ENCODE measurements at places on chromosomes 1 and 21. TPM values are rescaled to one million over a fixed set of nuclear protein-coding genes. Genes with fewer than 3 reads are reported as not detected.

MIXL1 gene
- 0.15 TPM for total RNA-seq

HUNK gene
- 0.61 TPM for total RNA-seq

C1QB gene
- not detected for total RNA-seq

TLR5 gene
- 0.34 TPM for total RNA-seq

CD5L gene
- not detected for total RNA-seq

SMCP gene
- not detected for total RNA-seq

PADI2 gene
- total RNA-seq: 0.13 TPM

CALML6 gene
- 0.86 TPM for total RNA-seq

SLC35F3 gene
- 1.5 TPM for total RNA-seq

ZMYM1 gene
- total RNA-seq: 3.5 TPM

S100A7 gene
- not detected for total RNA-seq

EYA3 gene
- 33.7 TPM for total RNA-seq

PHC2 gene
- total RNA-seq: 21.4 TPM

PCSK9 gene
- not detected for total RNA-seq

CA6 gene
- 0.78 TPM for total RNA-seq

WDR64 gene
- not detected for total RNA-seq

KIF17 gene
- total RNA-seq: 0.06 TPM

F3 gene
- not detected for total RNA-seq

CIART gene
- total RNA-seq: 12.4 TPM

INTS7 gene
- 40.2 TPM for total RNA-seq

FAM72B gene
- 18.6 TPM for total RNA-seq

GBP5 gene
- total RNA-seq: 157 TPM

SOX13 gene
- total RNA-seq: 4.1 TPM

FCGR3B gene
- total RNA-seq: not detected

PRRX1 gene
- not detected for total RNA-seq

CR1L gene
- 0.32 TPM for total RNA-seq

SLC39A1 gene
- 109 TPM for total RNA-seq

PYHIN1 gene
- 27.8 TPM for total RNA-seq

HES3 gene
- not detected for total RNA-seq

KPRP gene
- not detected for total RNA-seq

MORC3 gene
- total RNA-seq: 29.5 TPM

NCSTN gene
- 67.4 TPM for total RNA-seq

C1orf115 gene
- total RNA-seq: not detected

AMY2A gene
- total RNA-seq: not detected

SFPQ gene
- total RNA-seq: 228 TPM

LRRIQ3 gene
- 1.7 TPM for total RNA-seq

TTC39A gene
- not detected for total RNA-seq

MAP10 gene
- 1.5 TPM for total RNA-seq

ASAP3 gene
- total RNA-seq: 0.37 TPM

PROX1 gene
- 0.11 TPM for total RNA-seq

EPHA2 gene
- 0.13 TPM for total RNA-seq

RIMKLA gene
- total RNA-seq: 6.4 TPM

CACNA1E gene
- 0.11 TPM for total RNA-seq

MTARC1 gene
- 0.11 TPM for total RNA-seq

TAS1R1 gene
- not detected for total RNA-seq

SIM2 gene
- 4.2 TPM for total RNA-seq

SLC27A3 gene
- total RNA-seq: 9.7 TPM

FAM163A gene
- not detected for total RNA-seq

KRTAP22-1 gene
- not detected for total RNA-seq

EXTL1 gene
- total RNA-seq: not detected

GNAT2 gene
- 0.54 TPM for total RNA-seq

UBXN11 gene
- total RNA-seq: 17.9 TPM

KCNQ4 gene
- total RNA-seq: 1.5 TPM

SH2D1B gene
- not detected for total RNA-seq

Measured in activated T-helper 17 cell treated with anti-CD3 and anti-CD28 coated beads, Interleukin-2, amount 50 U/mL, for 72 hours (primary cell).